Right renal pelvis (tissue), 4 donors: ENCODE measurements at places on chromosomes 16 and 17. TPM values are rescaled to one million over a fixed set of nuclear protein-coding genes. Genes with fewer than 3 reads are reported as not detected.

DNA sequence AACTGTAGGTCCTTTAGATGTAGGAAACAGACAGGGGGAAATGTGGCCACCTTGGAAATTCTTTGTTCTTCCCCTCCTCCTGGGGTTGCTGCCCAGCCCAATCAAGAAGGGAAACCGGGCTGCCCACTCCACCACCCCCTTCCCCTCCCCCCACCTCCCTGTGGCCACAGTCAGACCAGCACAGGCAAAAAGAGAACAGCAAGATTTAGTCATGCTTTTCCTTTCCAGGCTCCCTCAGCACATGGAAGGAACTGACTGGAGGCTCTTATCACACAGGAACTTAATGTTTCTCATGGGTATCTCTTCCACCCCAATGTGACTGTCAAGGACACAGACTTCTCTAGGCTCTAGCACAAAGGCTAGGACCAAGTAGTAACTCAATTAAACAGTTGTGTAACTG, 3.0 kb upstream of the CCL1 start:
- DNase-seq = no peak

DNA sequence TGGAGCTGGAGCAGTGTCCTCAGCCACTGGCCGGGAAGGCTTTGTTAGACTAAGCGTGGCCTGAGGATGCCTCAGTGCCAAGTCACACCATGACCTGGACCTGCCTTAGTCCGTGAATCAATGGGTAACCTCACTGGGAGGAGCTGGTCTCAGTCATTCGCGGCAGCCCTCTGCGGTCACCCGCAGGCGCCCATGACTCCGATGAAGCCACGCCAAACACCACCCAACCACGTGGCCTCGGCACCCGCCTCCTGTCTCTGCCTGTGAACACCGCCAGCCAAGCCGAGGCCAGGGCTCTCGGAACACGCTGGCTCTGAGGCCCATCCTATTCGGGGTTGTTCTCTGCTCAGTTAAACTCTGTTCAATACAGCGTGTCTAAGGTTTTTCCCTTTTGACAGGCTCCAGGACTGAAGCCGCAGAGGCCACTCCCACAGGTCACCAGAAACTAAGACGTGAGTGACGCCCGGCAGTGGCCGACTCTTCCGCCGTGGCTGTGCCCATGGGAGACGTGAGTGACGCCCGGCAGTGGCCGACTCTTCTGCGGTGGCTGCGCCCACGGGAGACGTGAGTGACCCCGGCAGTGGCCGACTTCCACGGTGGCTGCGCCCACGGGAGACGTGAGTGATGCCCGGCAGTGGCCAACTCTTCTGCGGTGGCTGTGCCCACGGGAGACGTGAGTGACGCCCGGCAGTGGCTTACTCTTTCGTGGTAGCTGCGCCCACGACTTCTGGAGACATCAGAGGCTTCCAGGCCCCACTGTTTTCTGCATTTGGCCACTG, 16.8 kb upstream of the PABPN1L start:
- no peak for DNase-seq

DNA sequence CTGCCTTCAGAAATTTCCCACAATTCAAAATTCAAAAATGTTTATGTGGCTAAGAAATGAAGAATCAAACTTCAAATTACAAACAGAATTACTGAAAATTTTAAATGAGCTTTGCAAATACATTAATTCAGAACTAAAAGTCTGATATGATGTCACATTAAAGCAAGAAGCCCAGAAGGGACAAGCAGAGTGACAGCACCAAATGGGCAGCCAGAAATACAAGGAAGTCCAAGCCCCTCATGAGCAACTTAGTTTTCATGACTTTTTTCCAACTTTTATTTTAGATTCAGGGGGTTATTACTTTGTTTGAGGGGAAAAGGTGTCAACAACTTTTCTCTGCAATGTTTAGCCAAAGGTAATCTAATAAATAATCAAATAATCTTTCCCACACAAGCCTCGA, 21.5 kb downstream of the UBE2G1 start:
- no peak for DNase-seq

GRCh38 chr17:45813048-45813725, 29.1 kb downstream of the CRHR1 start:
- DNase-seq = no peak

- no peak for DNase-seq
Measured at GRCh38 chr16:50884066-50884860, 142.4 kb downstream of the CYLD start.

- no peak for DNase-seq
Measured at GRCh38 chr17:82105417-82105881, 7.4 kb upstream of the FASN start.

GRCh38 chr16:55552621-55553020, 13.9 kb upstream of the CAPNS2 start:
- no peak for DNase-seq

GRCh38 chr16:53417011-53417410, 17.3 kb upstream of the RBL2 start:
- DNase-seq = no peak

GRCh38 chr16:30551781-30552180, 6.4 kb downstream of the ZNF764 start:
- DNase-seq = no peak

- DNase-seq = no peak
Measured at GRCh38 chr17:80224683-80225082, 4.5 kb downstream of the SLC26A11 start.

CCL2 gene
- polyA plus RNA-seq = 24.5 TPM

SLC16A11 gene
- 0.67 TPM for polyA plus RNA-seq

ITGB4 gene
- polyA plus RNA-seq = 8.9 TPM

LRRC37A gene
- 3.4 TPM for polyA plus RNA-seq

SPN gene
- 2.7 TPM for polyA plus RNA-seq

ZNF276 gene
- 31.6 TPM for polyA plus RNA-seq

TLCD1 gene
- polyA plus RNA-seq = 20.9 TPM

ZNF205 gene
- polyA plus RNA-seq = 14.5 TPM
